ENCODE measurements at places on chromosomes 16 and 17.

DNA sequence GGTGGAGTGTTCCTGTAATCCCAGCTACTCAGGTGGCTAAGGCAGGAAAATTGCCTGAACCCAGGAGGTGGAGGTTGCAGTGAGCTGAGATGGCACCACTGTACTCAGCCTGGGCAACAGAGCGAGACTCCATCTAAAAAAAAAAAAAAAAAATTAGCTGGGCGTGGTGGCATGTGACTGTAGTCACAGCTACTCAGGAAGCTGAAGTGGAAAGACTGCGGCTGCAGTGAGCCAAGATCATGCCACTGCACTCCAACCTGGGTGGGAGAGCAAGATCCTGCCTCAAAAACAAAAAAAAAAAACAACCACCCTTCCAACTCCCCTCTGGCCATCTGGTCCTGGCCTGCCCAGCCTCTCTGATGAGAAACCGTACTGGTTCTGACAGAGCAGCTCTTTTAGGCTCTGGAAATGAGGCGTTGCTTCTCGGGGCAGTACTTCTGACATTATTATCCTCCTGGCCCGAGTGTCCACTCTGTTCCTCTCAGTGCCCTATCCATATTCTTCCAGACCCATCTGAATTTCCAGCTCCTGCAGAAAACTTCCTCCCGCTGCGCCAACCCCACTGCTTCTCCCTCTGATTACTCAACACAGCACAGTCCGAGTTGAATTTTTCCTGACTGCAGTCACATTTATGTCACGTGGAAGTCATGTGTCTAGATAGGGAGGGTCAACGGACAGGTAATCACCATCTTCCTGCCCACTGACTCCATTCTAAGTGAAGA lies 13.3 kb downstream of the GGA2 start:
- no peak for DNase-seq

GRCh38 chr17:2174468-2175293 lies 119.8 kb downstream of the HIC1 start:
- DNase-seq: peak; percentile 65

DNA sequence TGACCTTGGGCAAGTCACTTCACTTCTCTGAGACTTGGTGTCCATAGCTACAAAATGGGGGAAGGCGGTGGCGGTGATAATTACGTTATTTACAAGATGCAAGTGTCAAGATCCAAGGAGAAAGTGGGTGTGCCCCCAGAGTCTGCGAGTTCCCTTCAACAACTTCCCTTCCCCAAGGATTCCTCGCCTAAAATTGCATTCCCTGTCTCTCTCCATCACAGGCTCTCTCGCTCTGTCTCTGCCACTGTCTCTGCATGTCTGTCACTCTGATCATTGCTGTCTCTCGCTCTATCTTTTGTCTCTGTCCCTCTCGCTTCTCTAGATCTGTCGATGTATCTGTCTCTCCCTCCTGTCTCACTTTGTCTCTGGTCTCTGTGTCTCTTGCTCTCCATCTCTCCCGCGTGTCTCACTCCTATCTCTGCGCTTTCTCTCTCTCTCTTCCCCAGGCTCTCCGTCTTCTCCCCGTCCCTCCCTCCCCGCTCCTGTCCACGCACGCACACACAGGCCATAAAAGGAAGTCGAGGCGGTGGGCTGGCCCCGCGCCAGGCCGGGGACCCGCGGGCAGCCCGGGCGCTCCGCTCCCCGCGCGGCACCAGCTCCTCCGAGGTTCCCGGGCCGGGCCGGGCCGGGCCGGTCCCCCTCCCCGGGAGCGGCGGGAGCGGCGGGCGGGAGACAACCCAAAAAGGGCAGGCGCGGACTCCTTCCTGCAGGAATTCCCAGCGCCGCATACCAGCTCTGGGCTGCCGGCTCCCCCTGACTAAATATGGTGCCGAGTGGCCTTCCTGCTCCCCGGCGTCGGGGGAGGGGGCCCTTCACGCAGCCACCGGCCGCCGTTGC lies 1.1 kb upstream of the MYH11 start:
- DNase-seq: no peak

DNA sequence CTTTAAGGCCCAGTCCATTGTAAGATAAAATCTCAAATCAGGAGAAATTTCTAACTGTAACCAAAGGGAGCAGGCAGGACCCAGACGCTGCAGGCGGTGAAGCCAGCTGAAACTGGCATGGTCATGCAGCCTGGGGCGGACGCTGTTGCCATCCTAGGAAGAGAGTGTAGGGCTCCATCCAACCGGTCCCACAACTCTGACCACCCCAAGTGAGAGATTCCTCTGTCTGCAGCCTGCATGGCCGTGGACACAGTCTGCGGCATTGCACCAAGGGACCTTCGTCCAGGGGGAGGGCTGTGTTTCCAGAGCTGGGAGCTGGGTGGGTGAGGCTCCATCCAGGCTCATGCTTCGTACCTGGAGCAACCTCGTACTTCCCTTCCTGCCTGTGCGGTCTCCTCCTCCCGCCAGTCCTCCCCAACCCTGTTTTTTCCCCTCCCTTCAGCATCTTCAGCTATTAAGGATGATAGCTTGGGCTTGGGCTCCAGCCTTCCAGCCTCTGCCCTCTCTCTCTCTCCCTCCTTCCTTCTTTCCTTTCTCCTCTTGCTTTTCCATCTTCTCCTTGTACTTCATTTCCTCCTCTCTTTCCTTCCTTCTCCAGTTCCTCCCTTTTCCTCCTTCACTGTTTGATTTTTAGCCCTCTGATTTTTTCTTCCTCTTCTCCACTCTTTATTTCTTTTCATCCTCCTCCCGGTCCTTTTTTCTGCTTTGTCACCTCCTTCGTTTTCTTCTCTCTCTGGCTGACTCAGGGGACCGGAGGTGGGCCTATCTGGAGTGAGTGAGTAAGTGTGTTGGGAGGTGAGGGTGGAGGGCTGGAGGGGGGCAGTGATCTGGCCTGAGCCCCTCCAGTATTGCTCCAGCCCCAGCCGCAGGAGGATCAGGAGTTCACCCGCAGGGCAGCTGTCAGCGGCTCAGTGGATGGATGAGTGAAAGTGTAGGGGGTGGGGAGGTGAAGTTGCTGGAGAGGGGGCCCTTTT lies 17.0 kb upstream of the LHX1 start:
- DNase-seq: no peak

GRCh38 chr16:15677447-15677846 lies 27.4 kb downstream of the NDE1 start:
- no peak for DNase-seq

DNA sequence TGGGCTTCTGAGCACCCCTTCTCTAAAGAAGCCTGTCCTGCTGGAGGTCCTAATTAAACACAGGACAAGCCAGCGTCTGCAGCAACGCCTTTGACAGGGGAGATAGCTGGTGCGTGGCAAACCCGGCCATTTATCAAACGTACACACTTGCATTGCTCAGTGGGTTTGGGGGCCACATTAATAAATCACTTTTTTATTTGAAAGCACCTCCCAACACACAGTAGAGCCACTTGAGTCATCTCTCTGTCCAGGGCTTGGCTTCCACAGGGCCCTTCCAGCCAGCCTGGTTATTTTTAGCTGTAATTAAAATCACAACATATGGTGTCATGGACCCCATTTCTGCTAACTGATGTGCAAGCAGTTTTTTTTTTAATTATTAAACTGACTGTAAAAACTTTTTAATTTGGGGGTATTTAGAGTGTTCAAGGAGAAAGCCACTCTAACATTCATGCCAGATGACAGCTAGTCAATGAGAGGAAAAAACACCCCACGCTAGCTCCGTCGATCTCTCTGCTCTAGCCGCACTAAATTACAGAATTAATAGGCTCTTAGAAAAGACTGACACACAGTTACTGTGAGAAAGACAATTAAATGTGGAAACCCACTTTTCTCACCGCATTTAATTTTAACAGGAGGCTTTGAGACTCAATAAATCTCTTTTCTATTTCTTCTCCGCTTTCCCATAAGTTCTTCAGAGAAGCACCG lies 201.0 kb upstream of the WSCD1 start:
- no peak for DNase-seq

- no peak for DNase-seq
Measured at GRCh38 chr16:6407596-6407995, 925.0 kb upstream of the RBFOX1 start.

DNA sequence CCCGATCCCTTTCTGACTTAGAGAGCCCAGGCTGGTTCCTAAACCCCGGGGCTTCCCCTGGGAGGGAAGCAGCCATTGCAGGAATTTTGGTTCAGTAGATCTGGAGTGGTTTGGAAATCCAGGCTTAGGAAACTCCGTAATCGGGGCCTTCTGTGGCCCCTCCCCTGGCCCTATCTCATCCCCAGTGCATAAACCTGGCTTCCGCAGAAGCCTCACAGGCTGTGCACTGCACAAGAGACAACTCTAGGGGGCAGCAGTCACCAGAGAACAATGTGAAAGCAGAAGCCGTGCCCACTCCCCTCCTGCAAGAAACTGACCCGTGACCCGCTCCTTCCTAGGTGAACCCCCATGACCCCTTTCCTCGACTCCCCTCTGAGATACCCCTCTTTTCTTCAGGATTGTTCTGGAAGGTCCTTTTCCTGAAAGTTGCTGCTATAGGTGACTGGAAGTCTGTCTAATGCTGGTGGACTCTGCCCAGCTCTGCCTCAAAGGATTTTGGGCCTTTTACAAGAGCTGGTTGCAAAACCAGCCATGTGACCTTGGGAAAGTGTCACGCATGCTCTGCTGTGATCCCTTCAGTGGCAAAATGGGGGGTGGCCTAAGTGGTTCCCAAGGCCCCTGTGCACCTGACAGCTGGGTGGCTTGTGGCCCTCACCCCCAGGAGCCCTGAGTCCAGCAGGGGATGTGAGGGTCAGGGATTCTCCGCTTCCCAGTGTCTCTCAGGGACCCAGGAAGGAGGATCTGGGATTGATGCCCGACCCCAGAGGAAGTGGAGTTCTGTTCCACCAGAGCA lies 14.4 kb downstream of the GUCY2D start:
- no peak for DNase-seq

DNA sequence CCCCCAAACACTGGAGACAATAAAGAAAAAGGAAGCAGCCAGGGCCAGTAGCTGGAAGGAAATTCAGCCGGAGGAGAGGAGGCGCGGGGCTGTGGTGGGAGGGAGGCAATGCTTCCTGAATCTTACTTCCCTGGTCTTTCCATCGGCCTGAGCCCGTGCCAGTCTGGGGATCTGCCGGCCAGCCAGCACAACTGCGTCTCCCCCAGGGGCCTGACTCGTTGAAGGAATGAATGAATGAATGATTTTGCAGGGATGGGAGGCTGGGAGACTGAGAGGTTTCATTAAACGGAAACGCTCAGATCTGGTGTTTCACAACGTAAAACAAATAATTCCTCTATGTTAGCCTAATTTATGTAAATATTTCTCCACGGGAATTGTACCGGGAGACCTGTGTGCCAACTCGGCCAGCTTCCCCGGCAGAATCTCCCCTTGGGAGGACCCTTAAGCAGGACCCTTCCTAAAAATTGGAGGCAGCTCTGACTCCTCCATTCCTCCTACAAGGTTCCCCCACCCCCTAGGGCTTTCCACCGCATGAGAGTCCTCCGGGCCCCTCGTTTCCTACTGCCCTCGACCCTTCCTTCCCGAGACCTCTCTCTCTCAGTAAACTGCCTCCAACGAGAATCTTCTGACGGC lies 1.3 kb upstream of the BAIAP2 start:
- DNase-seq: no peak

DNA sequence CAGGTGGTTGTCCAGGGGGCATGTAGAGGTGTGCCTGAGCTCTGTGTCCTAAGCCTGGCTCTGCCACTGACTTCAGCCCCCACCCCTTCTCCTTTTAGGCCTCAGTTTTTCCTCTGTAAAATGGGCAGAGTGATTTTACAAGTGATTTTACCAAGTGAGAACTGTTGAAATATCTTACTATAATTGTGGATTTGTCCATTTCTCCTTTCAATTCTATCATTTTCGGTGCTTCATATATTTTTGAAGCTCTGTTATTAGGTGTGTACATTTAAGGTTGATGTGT lies 21.7 kb upstream of the HOXB9 start:
- DNase-seq: no peak

GRCh38 chr16:88789594-88789993 lies 4.6 kb upstream of the PIEZO1 start:
- DNase-seq: no peak

DNA sequence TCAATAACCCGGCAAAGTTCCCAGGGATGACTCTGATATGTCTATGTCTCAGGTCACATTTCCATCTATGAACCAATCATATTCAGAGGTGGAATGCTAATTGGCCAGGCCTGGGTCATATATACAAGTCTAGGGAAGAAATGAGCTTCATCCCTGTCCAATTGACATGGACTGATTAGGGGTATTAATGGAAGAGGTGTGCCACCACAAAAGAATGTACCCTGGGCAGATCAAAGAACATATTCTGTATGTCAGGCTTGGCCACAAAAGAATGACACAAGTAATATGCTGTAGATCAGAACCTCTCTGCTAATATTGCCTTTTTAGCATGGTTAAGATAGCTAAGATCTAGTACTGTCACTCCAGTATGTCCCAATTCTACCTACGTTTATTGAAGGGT lies 6.7 kb downstream of the SLC35G3 start:
- no peak for DNase-seq

DNA sequence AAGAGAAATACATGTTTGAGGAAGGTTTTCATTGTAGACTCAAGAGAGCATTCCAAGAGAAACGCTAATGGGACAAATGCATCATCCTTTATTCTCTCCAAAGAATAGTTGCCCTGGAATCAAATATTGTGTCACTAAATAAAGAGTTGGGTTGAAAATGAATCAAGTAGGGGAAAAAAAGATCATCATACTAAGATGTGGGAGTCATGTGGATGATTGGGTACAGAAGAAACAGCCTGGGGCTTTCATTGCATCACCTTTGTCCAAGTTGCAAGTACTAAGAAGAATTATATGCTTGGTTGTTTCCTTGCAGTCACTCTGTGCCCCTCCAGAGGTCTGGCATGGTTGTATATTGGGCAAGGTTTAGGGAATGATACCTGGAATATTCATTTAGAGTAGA lies 658.9 kb downstream of the TOX3 start:
- no peak for DNase-seq

- DNase-seq: no peak
Measured at GRCh38 chr17:14744761-14745473, 444.0 kb downstream of the HS3ST3B1 start.

GRCh38 chr17:50790618-50791017 lies 23.3 kb upstream of the ANKRD40CL start:
- DNase-seq: no peak

- no peak for DNase-seq
Measured at GRCh38 chr17:82309656-82310570, 7.5 kb downstream of the CD7 start.
